Activated CD4-positive, alpha-beta T cell treated with anti-CD3 and anti-CD28 coated beads, Interleukin-2, amount 50 U/mL, for 24 hours (primary cell): ENCODE measurements at places on chromosomes 13 and 19.

DNA sequence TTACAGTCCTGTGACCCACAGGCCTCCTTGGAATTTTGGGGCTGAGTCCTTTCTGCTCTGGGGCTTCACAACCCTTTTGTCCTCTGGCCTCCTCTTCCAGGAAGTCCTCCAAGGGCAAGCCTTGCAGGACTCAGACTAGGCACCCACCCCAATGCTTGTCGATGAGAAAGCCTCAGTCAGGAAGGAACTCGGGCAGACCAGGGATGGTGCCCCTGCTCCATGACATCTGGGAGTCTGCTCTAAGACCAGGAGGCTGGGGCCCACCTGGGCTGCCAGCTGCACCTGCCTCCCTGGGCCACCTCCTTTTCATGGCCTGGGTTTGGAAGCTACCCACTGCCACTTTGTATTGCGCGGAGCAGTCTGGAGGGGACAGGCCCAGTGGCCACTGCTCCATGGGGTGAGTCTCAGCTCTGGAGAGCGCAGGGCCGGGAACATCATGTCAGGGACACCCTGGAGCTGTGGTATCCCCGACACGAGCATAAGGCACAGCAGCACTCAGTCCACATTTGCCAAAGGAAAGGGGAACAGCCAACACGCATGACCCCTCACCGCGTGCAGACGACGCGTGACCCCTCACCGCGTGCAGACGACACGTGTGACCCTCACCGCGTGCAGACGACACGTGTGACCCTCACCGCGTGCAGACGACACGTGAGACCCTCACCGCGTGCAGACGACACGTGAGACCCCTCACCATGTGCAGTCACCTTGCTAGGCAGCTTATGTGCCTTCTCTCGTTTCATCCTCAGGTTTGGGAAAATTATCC, 10.8 kb downstream of the C2CD4C start:
- DNase-seq: no peak

GRCh38 chr19:6587093-6587820, 3.7 kb downstream of the CD70 start:
- DNase-seq: no peak

- no peak for DNase-seq
Observed at GRCh38 chr13:94313926-94314325, 165.6 kb downstream of the DCT start.

GRCh38 chr19:56150358-56150757, 9.3 kb downstream of the ZNF444 start:
- DNase-seq: no peak

- DNase-seq: no peak
Observed at GRCh38 chr13:38582133-38582532, 104.7 kb upstream of the FREM2 start.

- DNase-seq: no peak
Observed at GRCh38 chr13:59447846-59448620, 715.7 kb downstream of the DIAPH3 start.

- no peak for DNase-seq
Observed at GRCh38 chr19:3580156-3580934, 4.9 kb upstream of the GIPC3 start.

DNA sequence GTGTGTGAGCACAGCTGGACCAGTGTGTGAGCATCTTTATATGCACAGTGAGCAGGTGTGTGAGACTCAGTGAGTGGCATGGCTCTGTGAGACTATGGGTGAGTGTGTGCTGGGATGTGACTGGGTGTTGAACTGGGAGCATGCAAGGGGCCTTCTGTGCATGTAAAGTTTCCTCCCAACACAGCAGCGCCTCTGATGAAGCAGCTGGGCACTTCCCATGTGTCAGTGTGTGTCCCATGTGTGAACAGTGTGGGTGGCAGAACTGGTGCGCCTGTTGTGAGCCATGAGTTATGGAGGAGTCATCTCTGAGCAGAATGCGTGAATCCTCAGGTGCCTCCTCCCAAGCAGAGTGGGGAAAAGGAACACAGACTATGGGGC, 24.1 kb downstream of the LGALS16 start:
- DNase-seq: peak; percentile 28

DNA sequence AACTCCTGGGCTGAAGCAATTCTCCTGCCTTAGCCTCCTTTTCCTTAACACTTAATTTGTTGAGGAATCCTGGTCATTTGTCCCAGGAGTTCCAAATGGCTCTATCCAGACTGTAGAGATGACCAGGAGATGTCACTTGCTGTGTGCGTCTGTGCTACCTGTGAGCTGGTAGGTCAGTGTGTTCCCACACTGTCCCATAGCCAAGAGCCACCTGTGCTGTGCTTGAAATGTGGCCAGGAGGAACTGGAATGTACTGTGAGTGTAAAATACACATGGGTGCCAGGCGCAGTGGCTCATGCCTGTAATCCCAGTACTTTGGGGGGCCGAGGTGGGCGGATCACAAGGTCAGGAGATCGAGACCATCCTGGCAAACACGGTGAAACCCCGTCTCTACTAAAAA, 29.4 kb upstream of the KDM4B start:
- DNase-seq: no peak

GRCh38 chr19:12783291-12783848, 7.9 kb upstream of the JUNB start:
- no peak for DNase-seq

DNA sequence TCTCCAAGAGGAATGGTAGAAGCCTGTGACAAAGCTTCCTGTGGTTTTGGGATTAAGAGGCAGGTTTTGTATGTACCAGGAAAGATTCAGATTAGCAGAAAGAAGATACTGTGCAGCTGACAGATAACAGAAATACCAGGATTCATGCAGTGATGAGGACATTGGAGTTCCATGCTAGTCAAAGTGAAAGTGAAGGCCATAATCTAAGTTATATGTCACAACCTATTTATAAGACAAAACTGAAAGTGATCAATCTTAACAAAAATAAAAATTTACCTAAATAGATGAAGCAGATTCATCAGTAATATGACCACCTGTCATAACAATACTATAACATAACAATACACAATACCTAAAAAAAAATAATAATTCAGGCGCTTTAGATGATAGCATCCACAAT, 1305.2 kb upstream of the PCDH9 start:
- no peak for DNase-seq

GRCh38 chr13:101398191-101398590, 18.1 kb downstream of the NALCN start:
- DNase-seq: no peak

DNA sequence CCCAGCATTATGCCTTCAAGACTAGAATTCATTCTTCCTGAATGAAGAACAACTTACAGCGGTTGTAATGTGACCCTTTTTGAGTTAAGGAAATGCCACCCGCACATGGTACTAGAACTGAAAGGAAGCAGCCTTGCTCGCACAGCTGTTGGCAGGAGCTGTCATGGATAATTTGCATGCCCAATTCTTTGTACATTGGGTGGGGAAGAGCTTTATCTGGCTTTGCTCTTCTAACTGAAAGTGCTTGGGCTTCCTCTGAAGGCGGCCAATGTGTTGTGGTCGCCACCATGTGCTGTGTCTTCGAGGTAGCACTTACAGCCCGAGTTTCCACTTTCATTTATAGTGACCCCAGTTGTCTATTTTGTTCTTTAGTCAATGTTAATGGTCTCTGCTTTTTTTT, 3.4 kb downstream of the CCNE1 start:
- DNase-seq: no peak

DNA sequence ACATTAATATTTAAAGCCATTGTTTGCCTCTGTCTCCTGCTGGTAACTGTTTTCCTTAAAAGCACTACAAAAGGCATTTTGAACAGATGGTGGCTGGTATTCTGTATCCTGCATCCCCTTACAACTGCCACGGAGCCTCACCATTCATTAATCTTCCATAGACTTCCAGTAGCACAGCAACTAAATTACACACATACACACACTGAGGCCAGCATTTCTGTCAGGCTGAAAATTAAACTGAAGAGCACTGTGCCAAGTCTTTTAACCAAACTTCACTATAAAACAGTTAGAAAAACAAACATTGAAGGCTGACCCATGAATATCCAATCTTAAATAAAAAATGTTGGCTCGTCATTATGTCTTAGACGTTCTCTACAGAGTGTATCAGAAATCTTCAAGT, 697.8 kb downstream of the DACH1 start:
- no peak for DNase-seq

GRCh38 chr19:30102239-30102638, 160.2 kb downstream of the URI1 start:
- no peak for DNase-seq

GRCh38 chr13:106619688-106620555, 52.0 kb upstream of the ARGLU1 start:
- no peak for DNase-seq

DNA sequence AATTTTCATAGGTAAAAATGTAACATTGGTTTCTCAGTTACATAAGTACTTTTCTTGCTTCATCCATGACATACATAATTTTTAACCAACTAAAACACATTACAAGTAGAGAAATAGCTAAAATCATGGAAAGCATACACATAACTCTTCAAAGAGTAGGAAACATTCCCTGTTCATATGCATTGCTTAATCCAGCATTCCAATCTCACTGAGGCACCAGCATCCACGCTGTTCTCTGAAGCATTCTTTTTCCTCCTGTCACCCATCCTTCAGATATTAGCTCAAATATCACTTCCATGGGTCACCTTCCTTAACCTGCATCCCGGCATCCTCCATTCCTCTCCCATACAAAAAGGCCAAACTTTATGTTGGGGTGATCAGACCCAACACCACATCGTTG, 79.1 kb downstream of the ZNF254 start:
- no peak for DNase-seq

GRCh38 chr19:40995355-40995754, 4.3 kb downstream of the CYP2B6 start:
- no peak for DNase-seq

DNA sequence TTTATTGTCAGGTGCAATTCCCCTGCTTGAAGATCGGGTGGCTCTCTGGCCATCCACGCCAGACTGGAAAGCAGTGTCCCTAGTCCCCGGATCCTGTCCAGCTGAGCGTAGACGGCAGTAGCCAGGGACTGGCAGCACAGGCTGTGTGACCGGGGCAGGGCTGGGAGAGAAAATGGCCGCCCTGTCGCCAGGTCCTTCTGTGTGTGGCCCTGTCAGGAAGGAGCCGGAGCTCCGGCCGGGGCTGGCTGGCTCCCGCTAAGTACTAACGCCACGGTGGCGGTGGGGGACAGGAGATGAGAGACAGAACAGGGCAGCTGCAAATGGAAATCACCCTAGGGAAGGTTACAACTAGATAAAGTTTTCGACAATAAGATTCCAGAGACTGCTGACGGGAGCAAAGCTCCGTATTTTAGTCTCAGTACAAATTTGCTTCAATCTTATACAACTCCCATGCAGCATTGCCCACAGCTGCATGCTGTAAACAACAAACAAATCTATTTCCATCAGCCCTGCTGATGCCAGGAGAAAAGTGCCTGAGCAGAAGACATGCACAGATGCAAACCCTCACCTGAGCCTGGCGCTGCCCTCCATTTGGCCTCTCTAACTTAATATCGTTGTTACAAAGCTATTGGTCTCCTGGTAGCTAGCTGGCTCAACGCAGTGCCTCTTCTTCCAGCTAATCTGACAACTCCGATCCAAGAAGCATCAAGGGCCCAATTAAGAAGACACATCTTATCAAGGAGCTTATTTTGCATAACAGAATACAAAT, 253.0 kb downstream of the TSHZ3 start:
- DNase-seq: no peak

GRCh38 chr19:47404334-47405196, 14.8 kb downstream of the MEIS3 start:
- DNase-seq: no peak

DNA sequence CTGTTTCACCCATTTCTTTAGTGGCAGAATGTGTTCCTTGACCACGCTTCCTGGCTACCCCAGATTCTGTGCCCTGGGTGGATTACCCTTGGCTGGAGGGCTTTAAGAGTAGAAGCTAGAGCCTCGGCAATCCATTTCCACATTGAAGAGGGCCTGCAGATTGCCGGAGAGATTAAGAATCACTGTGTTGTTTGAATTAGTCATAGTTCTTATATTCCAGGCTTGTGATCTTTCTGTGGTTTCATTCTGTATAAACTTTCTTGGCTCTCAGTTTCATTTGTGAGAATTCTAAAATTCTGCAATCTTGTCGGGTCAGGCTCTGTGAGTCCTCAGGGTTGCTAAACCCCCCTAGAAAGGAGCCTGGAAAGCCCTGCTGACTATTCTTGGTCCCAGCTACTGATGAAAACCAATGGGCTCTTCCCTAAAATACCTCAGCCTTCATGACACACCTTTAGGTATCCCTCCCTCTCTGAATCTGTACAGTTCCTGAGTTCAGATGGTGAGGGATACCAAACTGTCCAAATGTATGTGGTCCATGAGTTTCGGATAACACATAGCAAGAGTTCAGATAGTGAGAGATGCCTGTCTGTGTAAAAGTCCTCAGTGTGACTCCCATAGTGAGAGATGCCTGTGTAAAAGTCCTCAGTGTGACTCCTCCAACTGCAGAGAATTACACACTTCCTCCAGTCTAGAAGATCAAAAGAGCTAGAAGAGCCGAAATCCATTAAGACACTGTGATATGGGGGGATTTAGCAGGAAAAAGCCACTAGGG, 4.3 kb downstream of the PHF11 start:
- DNase-seq: no peak

GRCh38 chr13:112113348-112113747, 46.4 kb downstream of the SOX1 start:
- DNase-seq: no peak

DNA sequence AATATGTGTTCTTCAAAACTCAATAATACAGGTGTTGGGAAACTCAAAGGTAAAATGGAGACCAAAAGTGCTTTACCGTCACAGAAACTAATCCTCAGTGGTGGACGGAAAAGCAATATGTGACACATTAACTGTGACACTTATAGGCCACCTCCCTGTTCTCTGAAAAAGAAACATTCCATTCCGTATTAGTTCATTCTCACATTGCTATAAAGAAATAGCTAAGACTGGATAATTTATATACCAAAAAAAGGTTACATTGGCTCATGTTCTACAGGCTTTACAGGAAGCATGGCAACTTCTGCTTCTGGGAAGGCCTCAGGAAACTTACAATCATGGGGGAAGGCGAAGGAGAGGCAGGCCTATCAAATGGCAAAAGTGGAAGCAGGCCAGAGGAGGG, 435.3 kb upstream of the HTR2A start:
- DNase-seq: no peak

DNA sequence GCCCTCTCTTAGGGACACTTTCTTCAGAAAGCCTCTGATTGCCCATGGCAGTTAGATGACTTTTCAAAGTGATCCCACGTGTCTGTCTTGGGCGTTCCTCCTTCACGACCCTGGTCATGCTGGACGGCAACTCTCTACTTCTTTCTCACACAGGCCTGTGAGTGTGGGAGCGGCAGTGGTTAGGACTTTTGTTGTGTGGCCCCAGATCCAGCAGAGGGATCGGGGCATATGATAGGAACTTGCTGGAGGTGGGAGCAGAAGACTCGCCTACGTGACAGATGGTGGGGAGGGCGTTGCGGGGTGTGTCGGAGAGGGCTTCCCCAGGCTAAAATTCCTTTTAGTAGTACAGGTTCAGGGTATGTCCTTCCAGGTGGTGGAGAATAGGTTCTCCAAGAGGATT, 289.5 kb upstream of the MAB21L1 start:
- no peak for DNase-seq

GRCh38 chr13:35851881-35852280, 279.3 kb downstream of the DCLK1 start:
- DNase-seq: no peak
